ENCODE measurements at places on chromosomes 5 and 9.
A peak's percentile ranks its signal among the peaks of the same experiment; 100 is the strongest.

DNA sequence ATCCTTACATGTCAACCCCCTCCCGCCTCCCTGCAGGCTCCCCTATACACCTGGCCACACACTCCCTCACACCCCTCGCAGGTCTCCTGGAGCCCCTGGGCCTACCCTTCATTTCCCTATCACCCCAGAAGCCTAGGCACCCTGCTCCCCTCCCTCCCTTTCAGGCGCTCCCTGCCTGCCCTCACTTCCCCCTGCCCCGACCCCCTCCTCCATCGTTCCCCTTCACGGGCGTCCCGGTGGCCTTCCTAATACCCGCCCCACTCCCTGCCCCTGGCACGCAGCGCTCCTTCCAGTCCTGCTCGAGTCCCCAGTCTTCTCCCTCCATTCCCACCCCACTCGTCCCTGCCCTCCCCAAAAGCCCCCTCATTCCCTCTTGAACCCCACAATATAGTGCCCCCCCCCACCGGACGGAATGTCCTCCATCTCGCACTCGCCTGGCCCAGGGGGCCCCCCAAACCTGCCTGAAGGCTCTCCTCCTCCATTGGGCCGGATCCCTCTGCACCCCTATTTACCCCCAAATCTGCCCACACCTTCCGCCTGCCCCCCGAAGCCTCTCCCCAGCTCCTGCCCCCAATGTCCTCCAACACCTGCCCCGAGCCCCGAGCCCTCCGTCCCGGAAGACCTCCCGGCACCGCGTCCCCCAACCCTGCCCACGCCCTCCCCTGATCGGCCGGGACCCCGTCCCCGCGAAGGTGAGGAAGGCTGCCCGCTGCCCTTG is 746 bp downstream of the STRBP start:
- DNase-seq: no peak

- DNase-seq: no peak
Measured at GRCh38 chr9:1273859-1274258, 223.7 kb downstream of the DMRT2 start.

DNA sequence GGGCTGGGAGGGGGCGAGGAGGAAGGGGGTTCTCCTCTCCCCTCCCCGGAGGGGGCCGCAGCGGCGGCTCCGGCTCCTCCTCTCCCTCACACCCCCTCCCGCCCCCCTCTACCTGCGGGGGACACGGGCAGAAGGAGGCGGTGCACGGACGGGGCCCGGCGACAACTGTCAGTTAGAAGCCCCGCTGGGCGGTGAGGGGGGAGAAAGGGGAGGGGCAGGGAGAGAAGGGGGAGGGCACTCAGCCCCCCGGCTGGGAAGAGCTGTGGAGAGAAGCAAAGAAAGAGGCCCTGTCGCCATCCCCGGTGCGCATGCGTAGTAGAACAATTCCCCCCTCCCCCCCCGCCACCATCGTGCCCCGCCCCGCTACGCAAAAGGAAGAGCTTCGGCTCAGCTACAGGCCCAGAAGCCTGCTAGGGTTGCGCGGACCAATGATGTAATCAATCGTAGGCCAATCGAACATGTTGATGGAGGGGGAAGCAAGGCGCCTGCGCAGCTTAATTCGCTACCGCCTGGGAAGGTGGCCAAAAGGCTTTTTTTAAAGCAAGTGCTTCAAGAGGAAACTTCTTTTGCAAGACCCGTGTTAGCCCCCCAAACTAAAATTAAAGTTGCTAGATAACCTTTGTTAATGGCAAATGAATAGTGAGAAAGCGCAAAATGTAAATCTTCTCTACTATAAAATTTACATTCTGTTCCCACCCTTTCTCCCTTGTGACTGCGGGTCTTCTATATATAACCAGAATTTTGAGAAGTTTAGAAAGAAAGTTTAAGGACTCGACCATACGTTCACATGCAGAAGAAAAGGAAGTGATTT is 7.0 kb downstream of the RANBP6 start:
- peak; percentile 92 for DNase-seq

- no peak for DNase-seq
Measured at GRCh38 chr9:94805585-94805984, 79.1 kb downstream of the AOPEP start.

DNA sequence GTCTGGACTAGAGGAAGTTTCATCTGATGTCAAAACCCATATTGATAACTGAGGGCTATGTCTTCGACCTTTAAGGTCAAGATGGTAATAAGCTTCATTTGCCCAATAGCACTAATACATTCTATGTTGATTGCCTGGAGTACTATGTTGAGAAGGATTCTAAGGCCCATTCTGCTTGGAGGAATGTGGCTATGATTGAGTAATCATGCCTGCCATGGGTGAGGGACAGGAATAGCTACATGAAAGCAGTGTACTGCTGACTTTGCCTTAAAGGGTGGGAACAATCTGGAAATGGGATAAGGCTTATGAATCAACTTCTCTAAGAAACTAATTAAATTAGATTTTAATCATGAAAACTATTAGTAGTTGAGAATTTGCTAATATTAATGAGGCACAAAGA is 13.6 kb downstream of the NNT start:
- no peak for DNase-seq

- no peak for DNase-seq
Measured at GRCh38 chr9:83535736-83536135, 2.5 kb downstream of the FRMD3 start.

GRCh38 chr9:18490641-18491370 is 16.9 kb downstream of the ADAMTSL1 start:
- DNase-seq: no peak

DNA sequence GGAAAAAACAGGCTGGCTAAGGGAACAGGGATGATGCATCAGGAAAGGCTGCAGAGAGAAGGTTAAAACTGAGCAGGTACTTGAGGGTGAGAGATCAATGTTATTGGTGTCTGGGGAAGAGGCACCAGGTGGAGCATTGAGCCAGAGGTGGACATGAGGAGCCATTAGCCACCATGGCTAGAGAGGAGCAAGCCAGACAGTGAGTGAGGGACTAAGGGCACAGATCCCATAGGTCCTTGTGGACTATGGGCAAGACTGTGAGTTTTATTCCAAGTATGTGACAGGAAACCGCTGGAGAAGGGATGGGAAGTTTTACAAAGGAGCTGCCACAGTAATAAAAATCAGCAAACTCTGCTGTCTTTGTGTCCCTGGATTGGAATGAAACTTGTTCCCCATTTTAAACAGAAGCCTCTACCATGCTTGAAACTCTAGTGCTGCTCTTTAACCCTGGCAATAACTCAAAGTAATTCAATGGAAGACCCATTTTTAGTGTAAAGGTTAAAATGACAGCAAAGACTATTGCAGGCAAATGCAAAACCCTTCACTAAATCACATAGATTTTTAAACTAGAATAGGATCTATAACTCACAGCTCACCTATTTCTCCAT is 349.8 kb downstream of the ENC1 start:
- DNase-seq: no peak

GRCh38 chr9:21505425-21506179 is 23.5 kb upstream of the IFNE start:
- DNase-seq: no peak

- DNase-seq: no peak
Measured at GRCh38 chr5:135119481-135119880, 85.5 kb upstream of the PITX1 start.

- no peak for DNase-seq
Measured at GRCh38 chr5:369151-369868, 47.8 kb downstream of the AHRR start.

- DNase-seq: no peak
Measured at GRCh38 chr5:159405611-159406031, 75.3 kb upstream of the IL12B start.

GRCh38 chr5:1011741-1012312 is 3.2 kb downstream of the NKD2 start:
- no peak for DNase-seq

- peak; percentile 53 for DNase-seq
Measured at GRCh38 chr5:139746691-139747582, 48.7 kb upstream of the PSD2 start.

DNA sequence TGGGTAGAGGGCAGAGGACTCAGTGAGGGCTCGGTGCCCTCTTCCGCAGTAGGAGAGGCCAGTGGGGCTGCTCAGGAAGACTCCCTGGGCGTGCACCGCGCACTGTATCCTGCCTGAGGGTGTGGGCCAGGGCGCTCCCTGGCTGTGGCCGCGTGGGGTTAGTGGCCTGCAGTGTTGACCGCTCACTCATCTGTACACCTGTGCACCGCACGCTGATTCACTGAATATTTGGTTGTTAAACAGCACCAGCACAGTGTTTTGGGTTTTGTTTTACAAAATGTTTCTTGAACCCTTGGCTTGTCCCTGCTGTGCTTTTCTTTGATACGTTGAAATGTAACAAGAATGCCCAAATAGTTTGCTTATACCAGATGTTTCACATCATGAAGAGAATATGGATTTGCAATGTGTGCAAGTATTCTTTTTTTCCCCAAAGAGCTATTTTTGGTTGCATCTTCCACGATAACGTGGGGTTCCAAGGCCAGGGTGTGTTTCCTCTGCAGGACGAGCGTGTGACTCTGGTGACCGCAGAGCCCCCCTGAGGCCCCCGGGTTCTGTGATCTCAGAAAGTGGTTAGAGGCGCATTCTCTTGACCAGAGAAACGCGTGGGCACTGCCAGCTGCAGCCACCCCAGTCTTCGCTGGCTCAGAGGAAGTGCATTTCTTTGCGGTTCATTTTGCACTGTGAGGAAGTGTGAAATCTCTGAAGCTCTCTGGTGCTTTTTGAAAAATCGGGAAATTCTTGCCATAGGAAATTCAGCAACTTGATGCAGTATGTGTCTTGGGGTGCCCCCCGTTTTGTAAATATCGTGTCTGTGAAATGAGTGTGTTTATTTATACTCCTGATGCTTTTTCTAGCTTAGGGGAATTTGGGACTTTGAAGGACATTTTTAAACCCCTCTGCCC is 46.9 kb downstream of the AHRR start:
- DNase-seq: no peak

DNA sequence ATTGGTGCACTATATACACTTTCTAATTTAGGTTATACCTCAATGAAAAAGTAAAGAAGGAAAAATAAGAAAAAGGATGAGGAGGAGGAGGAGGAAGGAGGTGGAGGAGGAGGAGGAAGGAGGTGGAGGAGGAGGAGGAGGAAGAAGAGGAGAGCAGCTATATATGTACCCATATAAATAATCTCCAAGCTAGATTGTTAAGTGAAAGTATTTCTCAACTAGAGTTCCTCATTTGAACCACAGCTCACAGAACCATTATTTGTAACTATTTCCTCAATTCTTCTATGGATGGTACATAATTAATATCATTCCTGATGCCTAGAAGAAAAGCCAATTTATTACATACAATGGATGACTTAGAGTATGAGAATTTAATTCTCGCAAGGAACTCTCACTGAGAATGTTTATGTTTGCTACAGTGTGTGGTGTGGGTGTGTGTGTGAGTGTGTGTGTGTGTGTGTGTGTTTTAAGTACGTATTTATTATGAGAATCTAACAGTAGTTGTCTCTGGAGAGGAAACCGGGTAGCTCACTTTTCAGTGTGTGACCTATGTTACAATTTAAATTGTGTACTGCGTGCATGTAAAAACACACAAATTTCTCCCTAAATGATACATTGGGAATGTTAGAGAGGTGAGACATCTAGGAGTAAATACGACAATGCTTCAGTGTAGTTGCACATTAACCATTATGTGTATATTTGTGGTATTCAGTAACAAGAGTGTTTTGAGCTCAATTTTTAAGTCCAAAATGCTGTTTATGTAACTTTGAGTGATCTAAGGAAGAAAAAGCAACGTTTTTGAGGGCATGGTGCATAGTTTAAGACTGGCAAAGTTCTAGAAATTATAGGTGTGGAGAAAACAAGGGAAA is 20.2 kb upstream of the NREP start:
- no peak for DNase-seq

- no peak for DNase-seq
Measured at GRCh38 chr5:151685749-151686673, 704 bp downstream of the SPARC start.

DNA sequence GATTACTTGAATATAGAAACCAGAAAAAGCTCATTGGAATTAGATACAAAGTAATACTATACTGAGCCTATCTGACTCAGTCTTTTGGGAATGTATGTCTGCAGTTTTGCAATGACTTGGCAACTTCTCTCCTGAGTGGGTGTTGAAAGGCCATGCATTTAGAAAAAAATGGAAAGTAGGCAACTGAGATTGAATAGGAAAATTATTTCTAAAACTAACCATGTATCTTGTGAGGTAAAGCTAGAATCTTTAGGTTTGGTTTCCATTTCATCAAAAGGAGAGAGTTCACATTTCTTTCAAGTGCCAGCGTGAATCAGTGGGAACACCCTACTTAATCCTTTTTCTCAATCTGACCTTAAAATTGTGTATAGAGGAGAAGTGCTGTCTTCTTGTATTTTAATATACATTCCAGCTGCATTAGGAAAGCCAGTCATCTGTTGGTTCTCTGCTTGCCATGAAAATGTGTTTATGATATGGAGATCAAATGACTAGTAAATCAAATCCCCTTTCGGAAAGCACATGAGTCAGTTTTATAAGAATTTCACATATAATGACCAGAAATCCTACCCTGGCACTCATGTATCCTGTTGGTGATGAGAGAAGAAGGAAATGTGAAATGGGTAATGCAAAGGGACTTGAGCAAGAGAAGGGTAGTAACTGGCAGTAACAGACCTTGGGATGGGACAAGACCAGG is 30.4 kb downstream of the NFX1 start:
- no peak for DNase-seq

GRCh38 chr9:16985559-16986348 is 115.3 kb upstream of the BNC2 start:
- no peak for DNase-seq

GRCh38 chr5:110852053-110852452 is 113.2 kb downstream of the SLC25A46 start:
- no peak for DNase-seq

DNA sequence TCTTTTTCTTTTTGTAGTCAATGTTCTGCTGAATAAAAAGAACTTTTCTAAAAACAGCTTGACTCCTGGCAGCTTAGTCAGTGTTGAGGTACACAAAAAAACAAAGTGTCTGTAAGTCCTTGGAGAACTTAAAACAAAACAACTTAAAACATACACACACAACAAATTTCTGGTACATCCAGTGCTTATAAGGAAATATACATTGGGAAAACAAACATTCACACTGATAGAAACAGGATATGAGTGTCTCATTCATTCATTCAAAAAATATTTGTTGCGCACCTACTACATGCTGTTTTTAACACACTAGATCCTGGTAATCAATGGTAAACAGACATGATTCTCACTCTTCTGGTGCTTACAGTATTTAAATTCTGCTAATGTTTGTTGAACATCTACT is 27.4 kb upstream of the MEGF9 start:
- DNase-seq: no peak

All from stimulated activated CD8-positive, alpha-beta memory T cell treated with anti-CD3 and anti-CD28 coated beads, Interleukin-4, amount 100 ng/mL, for 1 hour (primary cell).